ENCODE measurements at places on chromosomes 4 and X. TPM values are rescaled to one million over a fixed set of nuclear protein-coding genes. Genes with fewer than 3 reads are reported as not detected.

The BEX1 gene
- 37.9 TPM for total RNA-seq

The MPP1 gene
- 21.8 TPM for total RNA-seq

The DCLK2 gene
- 13.5 TPM for total RNA-seq

The PCYT1B gene
- 6.4 TPM for total RNA-seq

The STBD1 gene
- 0.57 TPM for total RNA-seq
